Left colon (tissue), 2 donors: ENCODE measurements at places on chromosomes 1 and 21. TPM values are rescaled to one million over a fixed set of nuclear protein-coding genes. Genes with fewer than 3 reads are reported as not detected.

DNA sequence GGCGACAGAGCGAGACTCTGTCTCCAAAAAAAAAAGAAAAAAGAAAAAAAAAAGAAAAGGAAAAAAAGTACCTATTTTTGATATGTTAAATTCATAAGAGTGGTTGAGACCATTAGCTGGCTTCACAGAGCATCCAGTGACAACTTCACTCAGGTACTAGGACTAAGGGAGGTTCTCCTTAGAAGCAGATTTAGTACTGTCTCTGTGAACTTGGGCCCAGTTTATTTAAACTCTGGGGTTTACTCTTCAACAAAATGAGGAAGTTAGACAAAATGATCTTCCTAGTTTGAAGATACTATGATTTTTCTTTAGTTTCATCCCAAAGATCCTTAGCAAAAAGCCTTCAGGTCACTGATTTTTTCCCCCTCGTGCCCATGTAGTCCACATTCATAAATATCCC, 21.2 kb downstream of the MACO1 start:
- no peak for DNase-seq

GRCh38 chr1:48665708-48666407, 110.8 kb downstream of the BEND5 start:
- DNase-seq, result no peak

- DNase-seq, result peak; percentile 62
Observed at GRCh38 chr1:67853704-67854103, 20.4 kb upstream of the GNG12 start.

DNA sequence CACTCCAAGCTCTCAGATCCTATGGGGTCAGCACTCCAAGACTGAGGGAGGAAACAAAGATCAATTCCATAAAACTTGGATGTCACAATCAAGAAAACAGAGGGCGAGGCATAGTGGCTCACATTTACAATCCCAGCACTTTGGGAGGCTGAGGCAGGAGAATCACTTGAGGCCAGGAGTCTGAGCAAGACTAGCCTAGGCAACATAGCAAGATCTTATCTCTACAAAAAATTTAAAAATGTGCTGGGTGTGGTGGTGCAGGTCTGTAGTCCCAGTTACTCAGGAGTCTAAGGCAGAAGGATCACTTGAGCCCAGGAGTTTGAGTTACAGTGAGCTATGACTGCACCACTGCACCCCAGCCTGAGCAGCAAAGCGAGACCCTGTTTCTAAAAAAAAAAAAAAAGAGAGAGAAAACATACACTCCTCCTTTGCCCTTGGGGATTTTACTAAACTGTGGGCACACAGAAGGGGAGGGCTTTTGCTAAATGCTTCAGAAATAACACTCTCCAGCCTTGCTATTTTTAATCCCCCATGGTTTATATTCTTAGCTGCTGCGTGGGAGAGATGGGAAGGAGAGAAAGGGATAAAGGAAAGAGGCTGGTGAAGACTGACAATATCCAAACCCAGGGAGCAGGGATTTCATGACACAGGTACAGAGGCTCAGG, 18.1 kb downstream of the ARHGEF2 start:
- DNase-seq, result no peak

DNA sequence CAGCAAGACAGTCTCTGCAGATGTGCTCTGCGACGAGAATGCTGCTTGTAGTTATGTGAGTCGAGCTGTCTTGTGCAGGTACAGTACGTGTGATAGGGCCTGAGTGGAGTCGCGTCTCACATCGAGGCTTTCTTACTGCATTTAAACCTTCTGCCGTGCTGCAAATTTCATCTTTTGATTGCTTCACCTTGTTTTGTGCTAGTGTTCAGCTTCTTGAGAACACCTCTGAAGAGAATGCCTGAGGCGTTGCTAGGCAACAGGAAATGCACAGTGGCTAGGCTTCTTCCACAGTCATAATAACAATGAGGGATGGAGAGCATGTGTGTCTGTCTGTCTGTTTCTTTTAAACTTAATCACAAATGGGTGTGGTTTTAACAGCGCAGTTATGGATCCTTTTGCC, 52.9 kb downstream of the MRPS6 start:
- no peak for DNase-seq

The RNASEL gene
- 13.2 TPM for total RNA-seq
